ENCODE measurements at places on chromosomes 1 and 21. TPM values are rescaled to one million over a fixed set of nuclear protein-coding genes. Genes with fewer than 3 reads are reported as not detected.

GRCh38 chr1:46342084-46342656 is 1.6 kb downstream of the NSUN4 start:
- no peak for DNase-seq

- no peak for DNase-seq
These were observed 13.4 kb downstream of the OR10R2 start for GRCh38 chr1:158485455-158485854.

DNA sequence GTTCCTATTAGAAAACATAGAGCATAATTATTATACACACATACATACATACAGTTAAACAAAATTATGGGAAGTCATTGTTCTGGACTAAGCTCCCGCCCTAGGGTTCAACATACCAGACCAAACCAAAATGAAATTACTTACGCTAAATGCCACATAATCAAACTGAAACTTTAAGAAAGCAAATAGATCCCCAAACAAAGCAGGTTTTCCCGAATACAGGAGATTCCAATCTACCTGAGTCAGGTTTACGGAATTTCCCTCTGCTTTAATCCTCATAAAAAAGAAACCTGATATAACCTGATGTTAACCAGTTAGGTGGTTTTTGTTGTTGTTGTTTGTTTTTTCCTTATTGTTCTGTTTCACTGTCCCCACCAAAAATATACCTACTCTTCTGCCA is 1886.9 kb downstream of the NCAM2 start:
- no peak for DNase-seq

- DNase-seq, result no peak
These were observed 55.8 kb downstream of the IARS2 start for GRCh38 chr1:220149742-220150141.

DNA sequence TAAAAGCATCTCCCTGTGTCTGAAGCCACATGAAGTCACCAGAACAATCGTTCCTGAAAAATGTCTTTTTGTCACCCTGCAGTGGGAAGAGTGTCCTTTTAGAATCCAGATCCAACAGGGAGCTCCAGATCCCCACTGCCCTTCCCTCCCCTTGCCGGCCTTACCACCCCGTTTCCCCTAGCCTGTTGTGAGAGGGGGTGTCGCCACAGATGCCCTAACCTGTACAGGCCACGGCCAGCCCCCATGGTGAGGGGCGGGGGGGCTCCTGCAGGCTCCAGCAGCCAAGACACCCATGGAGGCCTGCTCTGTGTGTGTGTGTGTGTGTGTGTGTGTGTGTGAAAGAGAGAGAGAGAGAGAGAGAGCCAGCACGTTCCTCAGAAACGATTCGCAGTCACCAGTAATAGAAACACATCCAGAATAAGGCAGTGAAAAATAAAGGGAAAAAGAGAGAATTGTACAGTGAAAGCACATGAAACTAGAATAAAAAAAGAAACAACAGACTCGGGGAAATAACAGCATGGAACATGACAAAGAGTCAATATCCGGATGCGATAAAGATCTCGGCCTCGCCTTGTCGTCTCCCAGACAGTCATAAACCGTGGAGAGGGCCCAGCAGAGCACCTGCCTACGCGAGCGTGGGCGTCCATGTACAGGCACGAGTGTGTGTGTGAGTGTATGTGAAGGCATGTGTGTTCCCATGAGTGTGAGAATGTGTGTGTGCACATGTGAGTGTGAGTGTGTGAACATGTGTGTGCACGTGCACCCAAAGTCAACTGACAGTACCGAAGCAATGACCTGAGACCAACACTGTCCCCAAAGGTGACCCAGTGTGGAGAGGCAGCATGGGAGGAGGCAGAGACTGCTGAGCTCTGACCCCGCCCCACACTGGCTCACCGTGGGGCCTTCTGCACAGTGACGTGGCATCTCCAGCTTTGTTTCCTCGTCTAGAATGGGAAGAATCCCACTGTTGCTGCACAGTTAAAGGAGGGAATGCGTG is 303.8 kb downstream of the NPHP4 start:
- DNase-seq, result no peak

GRCh38 chr21:23887725-23888306 is 1719.5 kb downstream of the MRPL39 start:
- DNase-seq, result no peak

DNA sequence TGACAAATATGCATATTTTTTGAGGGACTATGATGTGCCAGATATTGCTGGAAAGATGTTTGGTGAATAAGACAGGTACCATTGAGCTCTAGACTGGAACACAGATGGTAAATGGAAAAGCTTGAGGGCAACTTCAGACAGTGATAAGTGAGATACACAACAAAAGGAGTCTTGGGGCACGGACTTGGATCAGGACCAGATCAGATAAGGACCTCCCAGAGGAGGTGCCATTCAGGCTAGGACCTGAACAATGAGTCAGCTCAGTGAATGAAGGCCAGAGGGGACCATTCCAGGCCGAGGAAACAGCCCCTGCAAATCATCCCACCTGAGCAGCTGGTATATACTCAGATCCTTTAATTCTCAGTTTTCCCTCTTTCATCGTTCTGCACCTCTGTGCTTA is 1.8 kb upstream of the KCNJ15 start:
- no peak for DNase-seq

DNA sequence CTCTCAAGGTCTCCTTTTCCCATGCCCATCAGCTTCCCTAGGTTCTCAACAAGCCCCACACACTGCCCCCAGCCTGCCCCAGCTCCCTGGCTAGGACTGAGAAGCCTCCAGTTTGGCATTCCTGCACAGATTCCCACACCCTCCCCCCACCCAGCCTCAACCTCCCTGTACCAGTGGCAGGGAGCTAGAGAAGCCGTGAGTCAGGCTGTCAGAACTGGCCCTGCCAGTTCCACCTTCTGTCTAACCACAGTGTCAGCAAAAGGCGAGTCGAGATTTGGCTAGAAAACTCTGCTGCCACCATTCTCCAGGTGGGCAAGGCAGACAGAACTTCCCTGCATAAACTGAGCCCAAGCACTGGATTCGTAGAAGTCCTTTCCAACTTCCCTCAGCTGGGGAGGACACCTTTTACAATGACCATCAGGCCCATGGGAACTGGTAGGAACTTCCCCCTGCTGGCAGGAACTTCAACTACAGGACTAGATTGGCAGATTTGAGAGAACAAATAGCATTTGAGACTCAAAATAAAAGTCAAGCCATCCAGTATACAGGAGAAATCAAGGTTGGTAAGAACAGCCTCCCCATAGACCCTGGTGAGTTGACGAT is 31.0 kb downstream of the TNNT2 start:
- DNase-seq, result no peak

- no peak for DNase-seq
These were observed 48.0 kb upstream of the WDR26 start for GRCh38 chr1:224482619-224483018.

The CNR2 gene
- 1.5 TPM for total RNA-seq

The SYPL2 gene
- 0.05 TPM for total RNA-seq
